ENCODE measurements at places on chromosomes 12 and 14.

GRCh38 chr14:21868442-21869046 is 194.9 kb upstream of the OR4E1 start:
- peak; percentile 12 for DNase-seq

GRCh38 chr12:130937063-130937462 is 16.6 kb upstream of the ADGRD1 start:
- DNase-seq = no peak

DNA sequence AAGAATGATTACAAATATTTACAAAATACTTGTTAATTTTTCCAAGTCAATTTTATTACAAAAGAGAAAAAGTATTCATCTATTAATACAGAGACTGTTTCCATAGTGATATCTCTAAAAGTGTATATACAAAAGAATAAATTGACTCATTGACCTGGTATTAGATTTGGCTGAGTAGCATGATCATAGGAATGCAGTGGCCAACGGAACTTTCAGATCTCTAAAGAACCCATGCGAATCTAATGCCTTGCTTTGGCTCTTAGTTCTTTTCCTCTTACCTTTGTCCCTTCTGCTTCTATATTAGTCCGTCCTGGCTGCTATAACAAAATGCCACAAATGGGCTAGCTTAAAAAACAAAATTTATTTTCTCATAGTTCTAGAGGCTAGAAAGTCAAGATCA is 717.8 kb downstream of the TMTC2 start:
- no peak for DNase-seq

GRCh38 chr12:40431169-40431568 is 206.4 kb downstream of the LRRK2 start:
- DNase-seq = no peak

DNA sequence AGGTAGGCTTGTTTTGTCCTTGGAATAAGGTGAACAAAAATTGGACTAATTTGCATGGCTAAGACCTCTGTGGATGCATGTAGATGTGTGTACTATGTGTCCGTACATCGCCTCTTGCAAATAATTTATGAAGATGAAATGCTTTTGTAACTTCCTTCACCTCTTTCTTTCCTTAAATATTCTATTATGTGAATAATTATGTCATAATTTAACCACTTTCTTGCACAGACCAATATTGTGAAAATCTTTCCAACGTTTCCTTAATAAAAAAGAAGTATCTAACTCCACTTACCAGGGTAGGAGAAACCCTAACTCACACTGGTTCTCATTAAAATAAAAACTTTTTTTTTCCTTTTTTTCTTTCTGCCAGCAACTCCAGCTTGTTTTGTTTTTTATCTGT is 4.0 kb downstream of the NANOG start:
- no peak for DNase-seq

DNA sequence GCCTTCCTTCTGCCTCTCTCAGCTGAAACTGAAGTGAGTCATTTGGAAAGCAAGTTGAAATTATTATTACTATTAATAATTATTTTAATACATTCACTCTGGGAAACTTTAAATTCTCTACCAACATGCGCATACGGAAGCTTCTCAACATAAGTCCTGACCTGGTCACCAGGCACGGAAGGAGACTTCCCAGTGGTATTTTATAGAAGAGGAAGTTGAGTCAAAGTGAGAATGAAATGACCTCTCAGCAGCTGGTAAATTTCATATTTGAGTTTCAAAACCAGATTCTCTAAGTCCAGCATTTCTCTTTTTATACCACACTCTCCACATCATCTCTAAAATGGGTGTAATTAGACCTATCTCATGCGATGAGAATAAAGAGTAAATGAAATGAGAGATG is 747.4 kb downstream of the VRK1 start:
- DNase-seq = peak; percentile 69

- no peak for DNase-seq
Observed at GRCh38 chr12:56948881-56949280, 8.5 kb downstream of the RDH16 start.

GRCh38 chr12:110243227-110243626 is 37.8 kb upstream of the ATP2A2 start:
- no peak for DNase-seq

GRCh38 chr12:122999986-123000420 is 19.5 kb downstream of the ARL6IP4 start:
- no peak for DNase-seq
